Left ventricle myocardium inferior (tissue), 1 donor: ENCODE measurements at places on chromosomes 1 and 21. TPM values are rescaled to one million over a fixed set of nuclear protein-coding genes. Genes with fewer than 3 reads are reported as not detected.

IFI44 gene
- total RNA-seq: 6.6 TPM

PNRC2 gene
- 92.3 TPM for total RNA-seq

SPRR1A gene
- not detected for total RNA-seq

ZNF644 gene
- 23.3 TPM for total RNA-seq

DNA sequence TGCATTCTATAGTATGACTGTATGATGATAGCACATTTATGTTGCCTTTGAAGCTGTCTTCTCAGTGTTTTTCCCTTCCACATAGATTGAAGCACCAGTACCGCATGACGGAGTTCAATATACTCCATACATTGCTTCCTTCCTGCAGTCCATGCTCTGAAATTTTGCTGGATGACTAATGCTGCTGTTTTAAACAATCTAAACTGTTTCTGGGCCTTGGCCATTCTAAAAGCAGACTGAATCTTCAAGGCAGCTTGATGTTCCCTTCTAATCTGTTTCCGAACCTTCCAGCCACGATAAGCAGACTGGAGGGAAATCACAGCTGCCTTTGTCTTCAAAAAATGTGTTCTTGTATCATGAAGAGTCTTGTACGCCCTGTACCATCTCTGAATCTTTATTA, 36.2 kb upstream of the F13B start:
- no peak for DNase-seq

GRCh38 chr21:36297406-36297937, 22.5 kb upstream of the MORC3 start:
- DNase-seq: no peak

DNA sequence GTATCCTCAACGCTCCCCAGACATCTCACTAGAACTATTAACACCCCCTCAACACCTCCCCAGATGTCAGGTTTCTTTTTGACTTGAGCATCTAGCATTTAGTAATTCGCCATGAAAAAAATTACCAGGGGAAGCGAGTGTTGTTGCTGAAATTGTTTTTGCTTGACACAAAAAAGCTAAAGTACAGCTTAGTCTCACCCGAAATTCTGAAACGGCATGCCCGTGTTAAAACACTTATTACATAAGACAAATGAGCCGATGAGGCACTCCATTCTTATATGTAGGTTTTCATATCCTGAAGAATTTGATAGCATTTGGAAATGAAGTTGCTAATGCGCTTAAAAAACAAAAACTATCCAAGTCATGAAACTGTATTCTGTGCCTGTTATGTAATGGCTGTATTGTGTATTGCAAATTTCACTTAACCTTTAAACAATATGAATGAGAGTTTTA, 1.3 kb upstream of the NRIP1 start:
- DNase-seq: no peak

- DNase-seq: peak; percentile 68
These were observed 7.0 kb upstream of the P3R3URF start for GRCh38 chr1:46183079-46183847.

- no peak for DNase-seq
These were observed 5.7 kb upstream of the LGR6 start for GRCh38 chr1:202187697-202188407.

DNA sequence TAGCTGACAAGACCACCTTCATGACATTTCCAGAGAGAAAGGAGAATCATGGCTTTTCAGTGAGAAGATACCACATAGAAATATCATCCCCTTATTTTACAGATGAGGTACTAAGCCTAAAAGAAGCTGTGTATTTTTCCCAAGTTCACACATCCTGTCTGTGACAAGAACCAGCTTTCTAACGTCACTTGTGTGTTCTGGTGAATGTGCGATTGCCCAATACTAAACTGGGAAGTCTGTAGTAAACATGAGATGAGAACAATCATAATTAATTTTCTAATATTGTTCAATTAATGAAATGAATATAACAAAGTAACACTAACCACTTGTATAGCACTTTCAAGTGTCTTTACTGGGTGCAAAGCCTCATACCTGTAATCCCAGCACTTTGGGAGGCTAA, 46.0 kb downstream of the PTGER3 start:
- no peak for DNase-seq

DNA sequence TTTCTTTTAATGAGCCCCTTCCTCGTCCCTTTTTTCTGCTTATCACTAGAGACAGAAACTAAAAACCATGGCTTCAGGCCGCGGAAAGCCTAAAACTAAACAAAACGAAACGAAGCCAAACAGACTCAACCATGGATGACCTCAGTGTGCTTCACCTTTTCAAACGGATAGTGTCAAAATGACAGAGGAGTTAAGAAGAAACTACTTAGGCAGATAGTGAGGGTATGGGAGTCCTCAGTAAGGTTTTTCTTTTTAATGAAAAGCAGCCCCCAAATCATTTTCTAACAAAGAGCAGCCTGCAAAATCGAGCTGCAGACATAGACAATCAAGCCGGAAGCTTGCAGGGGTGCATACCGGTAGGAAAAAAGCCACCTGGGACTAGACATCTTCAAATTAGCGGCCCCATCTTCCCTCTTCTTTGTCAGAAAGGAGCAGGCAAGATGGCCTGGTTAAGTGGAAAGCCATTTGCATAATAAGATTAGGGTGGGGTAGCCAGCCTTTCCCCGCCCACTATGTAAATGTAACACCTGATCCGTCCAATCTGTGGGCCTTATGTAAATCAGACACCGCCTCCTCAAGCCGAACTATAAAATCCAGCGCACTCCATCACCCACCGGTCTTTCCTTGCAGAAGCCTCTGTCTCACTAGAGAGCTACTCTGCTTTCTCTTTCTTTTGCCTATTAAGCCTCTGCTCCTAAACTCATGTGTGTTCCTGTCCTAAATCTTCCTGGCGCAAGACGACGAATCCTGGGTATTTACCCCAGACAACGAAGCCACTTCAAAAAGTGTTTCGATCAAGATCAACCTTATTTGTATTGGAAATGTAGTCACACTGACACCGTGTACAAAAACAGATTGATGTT, 6.2 kb upstream of the ERO1B start:
- DNase-seq: no peak

- no peak for DNase-seq
These were observed 15.7 kb downstream of the PTAFR start for GRCh38 chr1:28160782-28161266.

DNA sequence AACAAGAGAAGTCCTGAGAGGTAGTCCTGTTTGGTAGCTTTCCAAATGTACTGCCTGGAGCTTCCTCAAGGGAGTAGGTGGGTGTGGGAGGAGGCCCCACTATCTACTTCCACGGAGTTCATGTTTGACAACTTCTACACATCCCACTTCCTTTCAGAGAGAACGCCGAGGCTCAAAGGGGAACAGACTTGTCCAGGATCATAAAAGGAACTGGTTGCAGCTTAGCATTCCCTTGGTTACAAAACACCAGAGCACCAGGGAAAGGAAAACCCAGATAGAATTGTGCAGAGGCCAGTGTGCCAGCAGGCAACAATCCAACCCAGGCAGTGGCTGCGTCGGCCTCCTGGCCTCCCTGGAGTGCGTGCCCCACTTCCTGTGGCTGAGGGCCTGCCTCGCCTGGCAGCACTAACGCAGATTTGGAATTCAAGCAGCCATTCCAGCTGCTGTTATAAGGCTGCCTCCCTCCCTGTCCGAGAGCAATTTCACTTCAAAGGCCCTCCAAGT, 4.2 kb upstream of the RAP1GAP start:
- DNase-seq: peak; percentile 79

GRCh38 chr1:182235952-182236650, 155.5 kb downstream of the GLUL start:
- DNase-seq: peak; percentile 26

DNA sequence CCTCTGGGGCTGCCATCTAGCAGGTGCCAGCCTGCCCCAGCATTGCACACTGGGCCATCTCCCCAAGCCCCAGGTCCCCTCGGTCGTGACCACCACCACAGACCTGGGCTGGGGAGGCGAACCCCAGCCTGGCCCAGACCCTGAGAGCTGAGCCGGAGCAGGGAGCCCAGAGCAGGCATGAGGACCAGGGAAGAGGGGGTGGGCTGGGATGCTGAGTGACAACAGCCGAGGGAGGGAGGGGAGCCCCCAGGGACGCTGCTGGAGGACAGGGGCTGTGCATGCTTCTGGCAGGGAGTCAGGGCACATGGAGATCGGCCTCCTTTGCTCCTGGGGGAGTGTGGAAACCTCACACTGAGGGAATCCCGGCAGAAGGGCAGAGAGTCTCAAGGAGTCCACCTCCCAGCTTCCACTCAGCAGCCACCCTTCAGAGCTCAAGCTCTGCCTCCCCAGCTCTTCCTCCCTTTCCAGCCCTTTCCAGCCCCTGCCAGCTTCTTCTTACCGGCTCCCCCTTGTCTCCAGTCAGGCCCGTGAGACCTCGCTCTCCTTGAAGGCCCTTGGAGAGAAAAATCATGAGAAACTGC, 23.7 kb upstream of the PEF1 start:
- DNase-seq: no peak

GRCh38 chr1:54464477-54465146, 58.4 kb upstream of the SSBP3 start:
- DNase-seq: no peak

DNA sequence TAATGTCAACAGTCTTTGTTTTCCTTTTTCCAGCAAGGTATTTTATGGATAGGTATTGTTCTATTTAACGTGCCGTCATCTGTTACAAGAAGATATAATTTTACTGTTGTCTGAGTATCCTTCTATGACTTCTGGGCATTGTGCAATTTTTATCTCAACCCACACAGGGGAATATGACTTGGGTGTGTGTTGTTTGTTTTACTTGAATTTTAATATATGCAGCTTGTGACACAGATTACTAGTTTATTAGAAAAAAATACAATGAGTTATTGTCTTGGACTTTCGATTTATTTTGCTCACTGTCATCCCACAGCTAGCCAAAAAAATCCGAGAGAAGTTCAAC, 111.9 kb downstream of the CACHD1 start:
- no peak for DNase-seq

DNA sequence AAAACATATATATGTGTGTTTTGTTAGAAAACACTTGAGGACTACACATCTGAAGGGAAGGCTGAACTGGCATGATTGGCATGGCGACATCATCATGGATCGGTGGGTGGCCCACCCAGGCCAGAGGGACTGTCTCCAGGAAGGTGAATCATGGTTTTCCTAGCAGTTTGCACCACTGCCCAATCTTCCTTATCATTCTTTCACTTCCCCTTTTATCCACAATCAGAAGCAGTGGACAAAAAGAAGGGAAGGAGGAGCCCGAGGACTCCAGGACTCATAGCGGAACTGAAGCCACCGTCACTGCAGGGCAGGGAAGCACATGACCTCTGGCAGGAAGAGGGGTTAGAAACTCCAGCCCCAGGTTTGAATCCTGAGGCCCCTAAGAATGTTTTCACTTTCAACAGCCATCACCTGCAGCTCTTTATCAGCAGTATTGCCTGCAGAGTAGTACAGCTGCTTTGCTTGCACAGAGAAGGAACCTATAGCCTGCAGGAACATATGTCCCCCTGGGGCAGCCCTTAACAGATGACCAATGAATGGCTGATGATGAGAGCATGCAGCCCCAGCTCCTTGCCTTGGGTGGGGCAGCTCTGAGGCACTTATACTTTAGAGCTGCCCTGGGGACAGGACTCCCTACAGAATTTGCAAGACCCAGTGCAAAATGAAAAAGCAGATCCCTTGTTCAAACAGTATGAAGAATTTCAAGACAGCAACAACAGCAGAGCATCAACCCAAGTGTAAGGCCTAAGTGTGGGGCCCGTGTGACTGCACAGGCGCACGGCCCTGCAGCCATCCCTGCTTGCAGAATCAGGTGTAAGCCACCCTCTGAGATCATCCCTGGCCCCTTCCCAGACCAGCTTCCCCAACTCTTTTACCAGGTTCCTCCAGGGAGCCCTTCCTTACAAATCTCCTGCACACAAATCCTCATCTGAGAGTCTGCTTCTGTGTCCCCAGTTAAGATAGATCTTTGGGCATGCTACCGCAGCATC, 241.8 kb upstream of the IRF2BP2 start:
- DNase-seq: no peak

DNA sequence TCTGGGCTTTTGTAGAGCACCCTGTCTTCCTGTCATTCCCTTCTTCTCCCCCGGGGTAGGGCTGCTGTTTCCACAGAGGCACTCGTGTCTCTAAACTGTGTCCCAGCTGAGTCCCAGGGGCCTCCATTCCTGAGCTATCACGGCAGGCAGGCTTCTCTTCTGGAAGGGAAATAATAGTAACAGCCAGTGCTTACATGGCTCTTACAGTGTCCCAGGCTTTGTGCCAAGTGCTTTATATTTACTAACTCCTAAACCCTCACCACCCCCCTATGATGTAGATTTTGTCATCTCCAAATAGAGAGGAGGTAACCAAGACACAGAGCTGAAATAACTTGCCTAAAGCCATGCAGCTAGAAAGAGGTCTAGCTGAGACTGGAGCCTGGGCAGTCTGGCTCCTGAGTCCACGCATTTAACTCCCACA, 1.4 kb upstream of the CELF3 start:
- peak; percentile 37 for DNase-seq

DNA sequence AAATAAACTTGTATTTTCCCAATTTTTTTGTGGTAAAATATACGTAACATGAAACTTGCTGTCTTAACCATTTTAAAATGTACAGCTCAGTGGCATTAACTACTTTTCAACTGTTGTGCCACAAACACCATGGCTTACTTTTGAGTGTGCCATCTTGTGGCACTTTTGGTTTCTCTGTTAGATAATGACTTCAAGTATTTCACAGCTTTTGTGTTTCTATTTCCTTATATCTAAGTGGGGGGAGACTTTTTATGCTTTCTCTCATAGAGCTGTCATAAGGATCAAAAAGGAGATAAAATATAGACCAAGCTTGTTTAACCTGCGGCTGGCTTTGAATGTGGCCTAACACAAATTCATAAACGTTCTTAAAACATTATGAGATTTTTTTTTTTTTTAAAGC, 44.3 kb downstream of the CDC14A start:
- no peak for DNase-seq

DNA sequence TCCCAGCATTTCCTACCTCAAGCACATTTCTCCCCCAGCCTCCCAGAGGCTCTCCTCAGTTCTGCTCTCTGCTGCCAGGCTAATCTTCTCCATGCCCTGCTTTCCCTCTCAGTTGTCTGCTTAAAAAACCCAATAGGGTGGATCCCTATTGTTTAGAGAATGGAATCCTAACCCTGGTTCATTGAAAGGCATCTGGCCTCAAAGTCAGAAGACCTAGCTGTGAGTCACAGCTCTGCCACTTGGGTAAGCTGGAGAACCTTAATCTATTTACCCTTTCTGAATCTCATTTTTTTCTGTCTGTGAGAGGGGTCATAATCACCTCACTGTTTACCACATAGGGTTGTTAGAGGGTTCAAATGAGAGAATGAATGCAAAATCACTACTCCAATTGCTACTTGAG, 12.5 kb upstream of the MYOC start:
- DNase-seq: no peak

- DNase-seq: no peak
These were observed 575.7 kb upstream of the ZP4 start for GRCh38 chr1:238466459-238466858.

DNA sequence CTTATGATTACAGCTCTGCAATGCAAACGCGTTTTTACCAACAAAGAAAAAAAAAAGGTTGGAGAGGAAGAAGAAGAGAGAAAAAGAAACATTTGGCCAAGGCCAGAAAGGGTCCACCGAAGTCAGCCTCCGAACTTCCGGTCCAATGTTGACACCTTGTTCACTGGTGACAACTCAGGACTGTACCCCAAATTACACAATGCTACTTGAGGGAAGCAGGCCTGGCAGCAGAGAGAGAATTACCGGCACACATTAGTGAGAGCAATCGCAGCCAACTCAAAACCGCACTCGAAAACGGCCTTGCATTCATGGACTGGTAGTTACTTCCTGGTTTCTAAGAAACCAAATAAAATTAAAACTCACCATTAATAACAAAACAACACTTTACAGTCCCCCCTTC, 652.5 kb downstream of the KIF26B start:
- no peak for DNase-seq
